Stimulated activated CD4-positive, alpha-beta T cell treated with anti-CD3 and anti-CD28 coated beads, Interleukin-4, amount 100 ng/mL, for 48 hours (primary cell): ENCODE measurements at places on chromosomes 6 and 20.

GRCh38 chr20:32975698-32976674 is 28.2 kb downstream of the SUN5 start:
- no peak for DNase-seq

- no peak for DNase-seq
These were observed 106.3 kb downstream of the BCAS1 start for GRCh38 chr20:53964067-53964466.

DNA sequence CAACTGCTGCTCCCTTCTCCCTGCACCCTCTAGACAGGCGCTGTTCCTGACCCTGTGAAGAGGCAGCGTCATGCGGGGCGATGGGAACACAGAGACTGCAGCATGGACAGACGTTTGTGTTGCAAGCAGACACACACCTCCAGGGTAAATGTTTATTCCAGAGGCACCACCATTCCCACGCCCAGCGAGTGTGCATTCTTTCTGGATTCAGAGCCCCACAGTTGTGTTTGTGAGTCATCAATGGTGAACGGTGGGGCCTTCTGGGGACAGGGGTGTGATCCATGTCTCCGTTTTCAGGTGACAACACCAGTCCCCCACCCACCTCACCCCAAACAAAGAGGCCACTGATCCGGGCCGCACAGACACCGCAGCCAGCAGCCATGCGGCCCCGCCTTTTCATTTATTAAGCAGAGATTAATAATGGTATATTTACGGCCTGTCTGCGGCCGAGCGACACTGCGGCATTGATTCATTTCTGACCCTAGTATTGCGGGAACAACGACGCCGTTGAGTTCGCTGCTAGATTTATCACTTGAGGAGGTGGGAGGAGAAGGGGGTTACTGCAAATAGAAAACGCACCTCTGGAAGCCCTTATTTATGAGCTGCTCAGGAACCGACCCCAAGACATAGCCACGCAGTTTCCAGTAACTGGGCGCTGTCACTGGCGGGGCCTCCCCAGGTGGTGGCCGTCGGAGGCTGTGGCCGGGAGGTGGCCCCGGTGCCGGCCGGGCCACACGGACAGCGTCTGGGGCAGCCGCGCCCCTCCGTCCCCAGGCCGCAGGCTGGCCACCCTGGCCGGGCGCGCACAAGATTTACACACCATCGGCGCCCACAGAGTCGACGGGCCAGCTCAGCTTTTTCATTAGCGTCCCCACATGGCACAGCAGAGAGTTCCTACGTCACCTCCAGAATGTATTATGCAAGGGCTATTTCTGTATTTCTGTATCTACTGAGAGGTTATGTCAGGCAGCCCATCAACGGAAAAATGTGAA is 367.6 kb downstream of the THBS2 start:
- DNase-seq, result no peak

DNA sequence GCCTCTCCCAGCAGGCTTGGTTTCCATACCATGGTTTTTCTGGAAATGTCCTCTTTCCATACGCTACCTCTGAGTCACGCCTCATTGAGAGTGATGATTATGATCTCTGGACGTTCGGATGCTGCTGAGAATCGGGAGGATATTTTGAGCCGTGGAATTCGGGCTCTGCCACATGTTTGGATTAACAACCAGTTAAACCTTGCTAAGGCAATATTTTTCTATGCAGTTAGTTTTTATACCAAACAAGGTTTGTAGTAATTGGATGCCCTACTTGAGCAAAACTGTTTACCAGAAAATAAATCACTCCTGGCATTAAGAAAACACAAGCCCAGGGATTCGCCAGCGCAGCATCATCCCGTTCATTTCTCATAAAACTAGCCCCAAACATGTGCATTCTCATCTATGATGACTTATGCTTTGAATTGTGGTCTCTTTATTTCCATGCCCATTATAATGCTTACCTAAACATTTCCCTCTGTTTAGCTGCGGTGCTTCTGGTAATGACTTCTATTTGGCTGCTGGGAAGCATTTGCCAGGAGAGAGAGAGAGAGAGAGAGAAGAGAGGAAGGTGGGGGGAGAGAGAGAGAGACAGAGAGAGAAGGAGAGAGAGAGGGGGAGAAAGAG is 198.9 kb downstream of the CLIC5 start:
- no peak for DNase-seq

DNA sequence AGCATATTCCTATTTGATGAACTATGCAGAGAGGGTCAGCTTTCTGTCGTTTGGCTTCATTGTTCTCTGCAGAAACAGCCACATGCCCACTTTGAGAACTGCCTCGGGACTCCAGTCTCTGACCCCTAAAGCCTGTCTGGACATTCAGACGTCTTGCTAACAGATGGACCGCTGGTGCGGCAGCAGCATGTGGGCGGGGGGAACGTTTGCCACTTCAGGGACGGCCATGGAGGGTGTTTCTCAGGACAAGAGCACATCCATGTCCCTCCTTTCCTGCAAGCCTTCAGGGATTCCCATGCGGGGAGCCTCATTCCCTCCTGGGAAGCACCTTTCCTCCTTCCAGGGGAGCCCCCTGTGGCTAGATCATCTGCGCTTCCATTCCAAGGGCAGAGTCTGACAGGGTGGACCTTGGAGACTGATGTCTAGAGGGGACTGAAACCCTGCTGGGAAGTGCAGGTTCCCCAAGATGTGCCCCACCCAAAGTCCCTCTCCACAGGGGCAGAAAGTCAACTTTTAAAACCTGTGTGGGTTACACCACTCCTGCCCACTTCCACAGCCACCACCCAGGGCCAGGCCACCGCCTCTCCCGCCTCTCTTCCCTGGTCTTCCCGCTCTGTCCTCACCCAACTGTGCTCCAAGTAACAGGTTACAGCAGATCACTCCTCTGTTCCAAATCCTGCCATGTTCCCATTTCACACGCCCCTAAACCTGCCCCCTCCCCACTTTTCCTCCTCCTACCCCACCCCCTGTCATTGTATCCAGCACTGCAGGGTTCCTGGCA is 94.8 kb upstream of the PMEPA1 start:
- no peak for DNase-seq

DNA sequence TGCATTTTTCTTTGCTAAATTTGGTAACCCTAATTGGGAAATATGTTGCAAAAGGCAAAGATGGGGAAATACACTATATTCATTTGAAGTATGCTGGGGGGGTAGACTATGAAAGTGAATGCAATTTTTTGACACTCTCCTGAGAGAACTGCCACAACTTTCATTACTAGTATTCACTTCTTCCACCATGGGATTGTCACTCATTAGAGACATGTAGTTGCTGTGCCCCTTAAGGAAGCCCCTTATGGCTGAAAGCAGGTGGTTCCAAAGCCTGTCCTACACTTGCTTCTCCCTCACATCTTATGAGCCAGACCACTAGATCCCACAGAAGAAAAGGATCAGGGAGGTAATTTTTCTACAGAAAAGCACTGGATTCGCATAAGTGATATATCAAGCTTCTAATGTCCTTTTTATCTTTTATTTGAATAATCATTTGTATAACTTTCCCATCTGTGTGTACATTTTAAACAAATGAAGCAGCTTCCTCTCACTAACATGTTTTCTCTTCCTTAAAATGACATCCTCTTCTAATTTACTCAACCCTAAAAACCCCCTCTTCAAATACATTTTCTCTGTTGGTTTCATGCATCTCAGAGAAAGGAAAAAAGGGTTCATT is 83.8 kb downstream of the GCLC start:
- no peak for DNase-seq

GRCh38 chr20:38343311-38344106 is 2.8 kb upstream of the LBP start:
- DNase-seq, result no peak

GRCh38 chr6:80696268-80696667 is 589.8 kb downstream of the BCKDHB start:
- DNase-seq, result no peak

DNA sequence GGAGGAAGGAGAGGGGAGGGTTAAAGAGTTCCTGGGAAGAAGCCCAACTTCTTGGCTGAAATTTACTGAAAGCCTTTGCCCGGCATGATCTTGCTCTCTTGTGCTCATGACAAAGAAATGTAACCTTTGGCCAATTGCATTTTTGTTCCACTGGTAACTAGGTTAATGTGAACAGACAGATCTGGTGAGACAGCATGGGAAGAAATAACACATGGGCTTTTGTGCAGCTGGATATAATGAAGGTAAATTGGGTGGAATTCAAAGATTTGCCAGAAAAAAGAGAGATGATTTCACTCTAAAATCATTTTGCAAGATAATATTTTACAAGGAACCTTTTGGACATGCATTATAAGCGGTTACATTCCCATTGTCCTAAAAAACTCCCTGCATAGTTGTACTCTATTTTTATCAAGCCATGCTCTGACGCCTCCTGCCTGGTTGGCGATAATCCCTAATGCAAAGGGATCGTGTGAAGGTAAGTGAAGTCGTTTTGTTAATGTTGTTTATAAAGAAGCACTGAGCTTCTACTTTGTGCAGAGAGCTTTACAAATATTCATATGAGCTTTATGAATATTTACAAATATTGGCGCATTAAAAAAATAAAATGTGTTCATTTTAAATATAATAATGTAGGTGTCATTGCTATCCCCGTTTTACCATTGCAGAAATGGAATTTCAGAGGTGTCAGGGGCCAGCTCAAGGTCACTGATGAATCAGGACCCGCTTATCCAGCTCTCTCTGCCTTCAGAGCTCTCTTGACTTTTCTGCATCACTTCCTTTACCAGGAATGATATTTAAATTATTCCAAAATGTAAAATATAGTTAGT is 161.3 kb upstream of the AGPAT4 start:
- no peak for DNase-seq

DNA sequence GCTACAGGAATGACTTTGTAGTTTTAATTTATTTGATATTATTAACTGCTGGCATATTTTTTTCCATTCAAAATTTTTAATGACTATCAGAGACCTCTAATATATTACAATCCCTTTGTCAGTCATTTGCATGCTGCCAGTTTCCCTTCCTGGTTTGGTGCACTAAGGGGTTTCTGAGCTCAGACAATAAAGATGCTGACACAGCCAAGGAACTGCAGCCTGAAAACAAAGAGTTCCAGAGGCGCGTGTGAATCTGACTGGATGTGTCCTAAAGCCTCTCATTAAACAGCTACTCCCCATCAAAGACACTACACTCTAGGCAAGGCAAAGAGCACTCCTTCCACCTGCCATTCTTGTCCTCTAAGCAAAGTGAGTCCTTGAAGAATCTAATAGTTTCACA is 116.8 kb upstream of the DST start:
- DNase-seq, result no peak

DNA sequence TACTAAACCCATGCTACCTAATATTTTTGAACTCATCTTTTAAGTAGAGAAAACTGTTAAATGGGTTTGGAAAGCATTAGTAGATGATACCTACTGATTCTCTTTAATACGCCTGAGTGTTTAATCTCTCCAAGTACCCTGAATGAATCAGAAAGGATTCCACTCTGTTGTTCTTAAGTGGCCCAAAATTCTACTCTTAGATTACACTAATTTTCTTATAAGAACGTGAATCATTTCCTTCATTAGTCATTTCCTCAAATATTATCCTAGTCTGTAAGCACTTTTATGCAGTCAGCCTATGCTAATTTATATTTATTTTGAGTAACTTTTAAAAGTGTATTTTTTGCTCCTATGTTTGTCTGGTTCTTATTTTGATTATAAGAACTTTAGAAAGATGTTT is 380.0 kb downstream of the BTBD9 start:
- no peak for DNase-seq

GRCh38 chr6:159155679-159156078 is 13.5 kb upstream of the FNDC1 start:
- no peak for DNase-seq

DNA sequence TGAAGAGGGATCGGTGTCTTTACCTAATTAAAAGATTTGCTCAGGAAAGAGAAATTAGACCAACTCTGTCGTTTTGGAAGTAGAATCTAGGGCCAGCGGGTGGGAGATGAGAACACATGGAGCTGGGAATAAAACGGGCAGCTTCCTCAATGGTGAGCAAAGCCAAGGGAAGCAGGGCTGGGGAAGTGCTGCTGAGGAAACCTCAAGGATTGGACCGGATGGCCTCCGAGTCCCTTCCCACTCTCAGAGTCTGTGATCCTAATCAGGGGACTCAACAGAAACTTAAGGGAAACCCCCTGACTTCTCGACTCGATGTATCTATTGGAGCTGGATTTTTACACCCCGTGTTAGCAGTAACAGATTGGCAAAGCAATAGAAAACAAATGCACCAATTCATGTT is 10.8 kb downstream of the GCNT2 start:
- DNase-seq, result no peak

GRCh38 chr6:137819740-137820139 is 47.3 kb upstream of the TNFAIP3 start:
- no peak for DNase-seq

DNA sequence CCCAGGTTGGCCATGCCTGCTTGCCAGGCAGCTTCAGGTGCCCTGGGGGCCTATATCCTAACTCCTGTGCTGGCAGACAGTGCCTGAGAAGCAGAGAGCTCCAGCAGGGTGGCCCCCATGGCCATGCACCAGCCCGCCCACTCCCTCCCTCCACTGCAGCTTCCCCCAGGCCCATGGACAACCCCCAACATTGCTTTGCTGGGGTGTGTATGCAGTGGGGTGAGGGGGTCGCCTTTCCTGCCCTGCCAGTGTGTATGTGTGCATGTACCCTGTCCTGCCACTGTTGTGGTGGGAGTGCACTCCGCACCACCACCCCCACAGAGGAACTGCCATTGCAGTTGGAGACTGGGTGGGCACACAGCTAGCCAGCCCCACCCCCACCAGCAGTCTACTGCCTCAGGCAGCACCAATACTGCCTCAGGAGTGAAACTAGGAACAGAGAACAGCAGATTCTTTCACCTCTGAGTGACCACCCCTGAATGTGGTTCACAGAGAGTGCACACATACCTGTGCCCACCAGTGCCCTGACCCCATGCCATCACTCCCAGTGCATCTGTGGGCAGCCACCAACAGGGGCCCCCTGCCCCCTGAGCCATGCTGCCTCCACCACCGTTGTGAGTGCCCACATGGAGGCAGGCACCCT is 151.1 kb downstream of the LRRC1 start:
- DNase-seq, result no peak

DNA sequence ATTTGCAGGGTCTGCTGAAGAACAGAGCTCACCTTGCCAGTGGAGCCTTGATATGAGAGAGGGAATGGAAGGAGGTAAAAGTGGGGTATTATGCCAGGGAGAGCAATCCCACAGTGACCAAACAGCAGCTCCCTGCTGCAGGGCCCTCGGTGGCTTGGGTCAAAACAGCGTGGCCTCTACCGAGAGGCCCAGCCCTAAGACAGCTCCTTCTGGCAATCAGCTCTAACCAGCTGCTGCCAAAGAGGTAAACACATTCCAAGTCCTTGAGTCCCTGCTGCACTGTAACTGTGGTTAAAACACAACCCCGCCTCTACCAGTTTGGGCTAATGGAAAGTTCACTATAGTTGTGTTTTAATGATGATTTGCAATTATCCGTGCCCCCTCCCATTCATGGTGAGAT is 1.4 kb upstream of the DAAM2 start:
- no peak for DNase-seq

DNA sequence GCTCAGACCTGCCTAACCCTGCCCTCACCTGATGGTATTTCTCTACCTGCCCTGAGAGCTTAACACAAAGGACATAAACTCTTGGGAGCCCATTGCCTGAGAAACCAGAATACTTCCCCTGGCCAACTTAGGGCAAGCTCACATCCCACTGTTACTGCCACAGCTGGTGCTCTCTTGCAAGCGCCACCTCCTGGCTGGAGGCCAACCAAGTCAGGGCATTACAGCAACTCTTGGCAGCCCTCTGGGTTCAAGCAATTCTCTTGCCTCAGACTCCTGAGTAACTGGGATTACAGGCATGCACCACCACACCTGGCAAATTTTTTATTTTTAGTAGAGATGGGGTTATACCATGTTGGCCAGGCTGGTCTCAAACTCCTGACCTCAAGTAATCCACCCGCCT is 70.1 kb downstream of the HECA start:
- DNase-seq, result no peak

GRCh38 chr20:3084283-3084985 is at the start of gene AVP:
TSS of gene AVP (minus strand) at chr20:3084724. CDS start at chr20:3084674, 50 bp downstream.
- no peak for DNase-seq
